Activated CD8-positive, alpha-beta memory T cell treated with anti-CD3 and anti-CD28 coated beads for 48 hours (primary cell): ENCODE measurements at places on chromosomes 3 and 15.

GRCh38 chr3:183437666-183438564, 9.5 kb upstream of the MCF2L2 start:
- no peak for DNase-seq

GRCh38 chr15:40766906-40767837, 2.6 kb upstream of the C15orf62 start:
- DNase-seq, result no peak

DNA sequence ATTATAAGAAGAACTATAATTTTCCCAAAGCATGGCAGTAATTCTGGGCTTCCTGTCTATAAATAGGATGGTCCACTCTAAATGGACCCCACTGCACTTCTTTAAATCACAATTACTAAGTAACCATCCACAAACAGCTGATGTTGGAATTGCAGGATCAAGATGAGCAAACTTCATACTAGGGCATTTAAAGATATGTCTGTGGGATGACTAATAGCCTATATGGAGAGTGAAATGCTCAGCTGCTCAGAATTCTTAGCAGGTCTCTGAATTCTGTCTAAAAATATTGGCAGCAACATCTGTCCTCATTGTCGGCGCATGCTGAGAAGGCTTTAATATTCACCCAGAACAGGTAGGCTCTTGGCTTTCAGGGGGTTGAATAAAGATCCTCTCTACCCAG, 140.4 kb downstream of the SATB1 start:
- no peak for DNase-seq

GRCh38 chr3:155714295-155714718, 30.6 kb downstream of the PLCH1 start:
- no peak for DNase-seq

GRCh38 chr3:126267976-126268615, 87.7 kb upstream of the ALDH1L1 start:
- DNase-seq, result no peak

GRCh38 chr3:152307829-152308474, 39.2 kb downstream of the MBNL1 start:
- DNase-seq, result no peak

DNA sequence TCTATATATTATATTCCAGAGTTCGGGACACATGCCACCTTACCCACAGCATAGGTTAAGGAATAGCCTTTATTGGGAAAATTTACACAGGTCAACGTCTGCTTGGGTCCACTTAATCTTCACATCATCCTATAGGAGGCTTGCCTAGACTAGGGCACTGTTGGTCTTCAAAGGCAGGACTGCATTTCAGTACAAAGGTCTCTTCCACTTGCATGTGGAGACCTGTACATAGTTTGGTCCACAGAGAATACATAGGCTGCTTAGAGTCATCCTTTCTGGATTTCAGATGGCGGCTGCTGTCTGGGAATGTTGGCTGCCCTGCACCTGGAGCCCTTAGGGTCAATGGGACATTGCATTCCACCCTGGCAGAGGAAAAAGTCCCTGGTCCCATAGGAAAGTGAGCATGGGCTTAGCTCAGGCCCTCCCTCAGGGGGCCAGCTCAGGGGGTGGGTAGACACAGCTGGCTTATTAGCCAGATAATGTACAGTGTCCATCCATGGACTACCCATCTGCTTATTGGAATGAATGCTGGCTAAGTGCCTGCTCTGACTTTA, 75.3 kb upstream of the TGFBR2 start:
- no peak for DNase-seq

- DNase-seq, result no peak
These were observed 130.4 kb upstream of the PLXNA1 start for GRCh38 chr3:126852511-126852910.

DNA sequence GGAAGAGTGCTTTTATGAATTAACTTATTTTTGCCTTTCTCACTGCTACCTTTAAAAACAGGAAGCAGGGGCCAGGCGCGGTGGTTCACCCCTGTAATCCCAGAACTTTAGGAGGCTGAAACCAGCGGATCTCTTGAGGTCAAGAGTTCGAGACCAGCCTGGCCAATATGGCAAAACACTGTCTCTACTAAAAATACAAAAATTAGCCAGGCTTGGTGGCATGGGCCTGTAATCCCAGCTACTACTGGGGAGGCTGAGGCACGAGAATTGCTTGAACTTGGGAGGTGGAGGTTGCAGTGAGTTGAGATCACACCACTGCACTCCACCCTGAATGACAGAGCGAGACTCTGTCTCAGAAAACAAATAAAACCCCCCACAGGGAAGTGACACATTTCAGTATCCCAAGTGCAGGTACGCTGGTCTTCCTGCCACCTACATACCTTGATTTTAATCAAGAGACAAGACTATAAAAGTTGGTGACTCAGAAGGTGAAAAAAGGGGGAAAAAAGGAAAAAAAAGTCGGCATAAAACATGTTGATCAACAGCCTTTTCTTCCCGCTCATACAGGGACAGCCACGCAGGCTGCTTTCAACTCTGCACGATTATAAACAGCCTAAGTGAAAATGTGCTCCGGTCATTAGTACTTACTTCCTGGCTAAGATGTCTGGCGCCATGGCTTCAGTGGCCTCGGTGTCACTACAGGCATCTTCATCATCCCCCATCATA, 18.8 kb downstream of the PPP1R2 start:
- no peak for DNase-seq
